ENCODE measurements at places on chromosomes 5 and 9.

- peak; percentile 88 for DNase-seq
These were observed at the start of gene HOMER1 for GRCh38 chr5:79513704-79514390. Gene HOMER1, minus strand, starts transcription at chr5:79514134. Its CDS starts 1,360 bp downstream, at chr5:79512774.

DNA sequence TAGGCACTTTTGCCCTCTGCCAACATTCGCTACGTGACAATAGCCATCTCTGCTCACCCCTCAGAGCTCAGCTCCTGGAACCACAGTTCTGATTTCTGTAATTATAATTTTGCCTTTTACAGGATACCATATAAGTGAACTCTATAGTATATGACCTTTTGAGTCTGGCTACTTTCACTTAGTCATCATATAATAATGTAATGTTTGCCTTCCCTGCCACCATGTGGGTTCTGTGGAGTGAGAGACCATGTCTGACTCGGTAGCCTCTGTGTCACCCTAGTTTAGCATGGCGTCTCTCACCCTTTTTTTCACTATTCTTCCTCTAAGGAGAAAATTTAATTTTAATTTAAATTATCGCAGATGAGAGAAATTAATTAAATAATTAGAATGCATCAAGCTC lies 28.9 kb upstream of the ZBTB43 start:
- DNase-seq: no peak

GRCh38 chr9:78298046-78298765 lies 1.3 kb downstream of the PSAT1 start:
- DNase-seq: peak; percentile 57

DNA sequence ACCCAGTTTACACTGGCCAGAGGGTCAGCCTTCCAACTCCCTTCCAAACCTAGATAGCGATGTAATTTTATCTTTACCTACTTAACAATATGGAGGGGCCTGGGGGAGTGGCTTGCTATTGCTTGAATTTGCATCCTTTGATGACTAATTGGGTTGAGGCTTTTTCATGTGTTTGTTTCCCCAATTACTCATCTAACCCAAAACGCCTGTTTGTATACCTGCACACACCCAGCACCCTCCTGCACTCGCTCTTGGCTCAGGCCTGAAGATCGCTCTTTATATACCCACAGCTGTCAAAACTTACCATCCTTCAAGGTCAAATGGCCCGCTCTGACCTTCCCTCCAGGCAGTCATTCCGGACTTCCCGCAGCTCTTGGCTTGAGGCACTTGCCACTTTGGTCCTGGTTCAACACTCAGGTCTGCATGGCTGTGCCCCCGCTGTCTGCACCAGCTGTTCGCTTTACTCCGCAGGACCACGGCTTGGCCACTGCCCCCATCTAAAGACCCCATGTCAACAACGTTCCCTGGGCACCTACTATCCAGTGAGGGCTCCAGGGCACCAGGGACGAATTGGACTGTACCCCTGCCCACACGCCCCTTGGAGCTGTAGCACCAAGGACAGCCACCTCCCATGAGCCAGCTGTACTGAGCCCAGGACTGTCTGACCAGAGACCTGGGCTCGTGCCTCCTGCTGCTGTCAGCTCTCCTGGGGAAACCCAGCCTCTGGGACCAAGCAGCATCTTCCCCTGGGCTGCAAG lies 76.1 kb upstream of the ADAMTS2 start:
- no peak for DNase-seq

DNA sequence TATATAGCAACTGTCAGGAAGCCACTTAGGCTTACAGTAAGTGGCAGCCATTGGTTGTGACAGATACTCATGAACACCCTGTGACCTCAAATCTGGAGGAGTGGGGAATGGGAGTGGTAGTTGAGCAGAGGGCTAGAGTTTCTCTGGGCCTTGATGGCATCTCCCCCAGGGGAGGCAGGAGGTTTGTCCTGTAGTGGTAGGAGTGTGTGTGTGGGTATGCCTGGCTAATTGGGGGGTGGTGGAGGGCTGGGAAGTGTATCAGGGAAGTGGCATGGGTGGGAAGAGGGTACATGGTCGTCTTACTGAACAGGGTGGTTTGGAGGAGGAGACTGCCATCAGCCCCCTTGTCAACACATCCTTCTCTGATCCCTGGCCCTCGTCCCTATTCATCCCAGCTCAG lies 71.5 kb downstream of the PSD2 start:
- no peak for DNase-seq

DNA sequence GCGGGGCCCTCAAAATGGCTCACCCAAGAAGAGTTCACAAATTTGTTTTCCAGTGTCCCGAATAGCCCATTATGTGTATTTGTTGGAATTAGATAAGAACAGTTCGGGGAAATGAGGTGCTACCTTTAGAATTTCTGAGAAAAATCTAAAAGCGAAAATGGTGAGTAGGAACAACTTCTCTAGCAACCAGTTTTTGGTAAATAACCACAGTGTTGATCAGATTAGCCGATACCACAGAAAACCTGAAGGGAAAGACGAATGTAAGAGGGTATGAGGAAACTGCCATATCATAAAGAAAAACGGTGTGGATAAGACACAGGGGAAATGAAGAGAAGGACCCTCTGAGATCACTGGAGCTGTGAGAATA lies 31.0 kb downstream of the ADAM19 start:
- DNase-seq: no peak

DNA sequence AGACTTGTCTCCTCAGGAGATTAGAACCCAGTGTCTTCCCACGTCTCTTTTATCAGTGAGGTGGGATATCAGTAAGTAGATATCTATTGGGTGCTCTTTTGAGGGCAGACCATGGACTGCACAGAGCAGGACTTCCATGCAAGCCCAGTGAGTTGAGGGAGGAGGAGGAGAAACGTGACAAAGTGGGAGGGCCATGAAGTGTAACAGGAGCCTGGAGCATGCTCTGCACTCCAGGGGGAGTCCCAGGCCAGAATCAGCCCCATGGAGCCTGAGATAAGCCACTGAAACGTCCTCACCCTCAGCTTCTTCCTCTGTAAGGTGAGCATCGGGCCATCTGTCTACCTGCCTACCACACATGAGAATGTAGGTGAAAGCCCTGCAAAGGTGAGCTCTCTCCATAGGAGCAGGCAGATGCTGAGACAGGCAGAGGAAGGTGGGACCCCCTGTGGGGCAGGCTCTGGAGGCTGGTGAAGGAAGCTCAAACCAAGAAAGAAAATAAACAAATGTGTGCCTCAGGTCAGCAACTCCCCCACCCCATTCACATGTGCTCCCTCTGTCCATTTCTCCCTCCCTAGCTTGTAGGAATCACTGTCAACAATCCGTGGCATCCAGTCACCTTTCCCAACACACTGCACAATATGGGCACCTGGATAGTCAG lies 87.4 kb downstream of the NRG2 start:
- no peak for DNase-seq

Measured in NB4 (cell line).